Progenitor cell of endocrine pancreas (in vitro differentiated cells): ENCODE measurements at places on chromosomes 5 and 9. TPM values are rescaled to one million over a fixed set of nuclear protein-coding genes. Genes with fewer than 3 reads are reported as not detected.

Gene IFNA1
- total RNA-seq: not detected in 2 replicates

GRCh38 chr9:80062567-80062966 lies 490.8 kb downstream of the TLE4 start:
- no peak for DNase-seq

- no peak for DNase-seq
These were observed 4.0 kb downstream of the RGS7BP start for GRCh38 chr5:64509828-64510227.

DNA sequence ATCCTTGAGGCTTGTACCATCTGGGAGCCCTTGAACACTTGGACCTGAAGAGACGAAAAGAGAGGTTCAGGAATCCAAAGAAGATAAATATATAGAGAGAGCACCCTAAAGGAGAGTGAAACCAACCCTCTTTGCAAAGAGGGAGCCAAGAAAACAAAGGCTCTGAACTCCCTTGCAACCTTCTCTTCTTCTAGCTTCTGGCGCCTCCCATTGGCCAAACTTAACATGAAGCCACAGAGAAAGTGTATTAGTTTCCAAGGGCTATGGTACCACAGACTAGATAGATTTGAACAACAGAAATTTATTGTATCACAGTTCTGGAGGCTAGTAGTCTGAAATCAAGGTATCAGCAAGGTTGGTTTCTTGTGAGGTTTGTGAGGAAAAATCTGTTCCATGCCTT lies 175.1 kb downstream of the HCN1 start:
- peak; percentile 28 for DNase-seq

DNA sequence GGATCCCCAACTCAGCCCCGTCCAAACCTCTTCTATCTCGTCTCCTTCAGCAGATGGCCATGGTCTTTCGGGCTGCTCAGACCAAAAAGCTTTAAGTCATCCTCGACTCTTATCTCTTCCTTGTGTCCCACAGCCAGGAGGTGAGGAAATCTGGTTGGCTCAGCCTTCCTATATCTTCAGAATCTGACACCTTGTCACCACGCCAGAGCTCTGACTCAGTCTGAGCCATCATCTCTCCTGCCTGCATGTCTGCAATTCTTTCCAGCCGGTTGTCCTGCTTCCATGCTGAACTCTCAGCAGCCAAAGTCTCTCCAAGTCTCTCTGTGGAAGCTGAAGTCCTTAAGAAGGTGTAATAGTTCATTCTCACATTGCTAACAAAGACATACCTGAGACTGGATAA lies 419.3 kb upstream of the ADAMTS16 start:
- no peak for DNase-seq
